ENCODE measurements at places on chromosomes 2 and 18.

GRCh38 chr2:160298960-160299359 is 98.9 kb upstream of the ITGB6 start:
- no peak for DNase-seq

- peak; percentile 72 for DNase-seq
Observed at GRCh38 chr18:76619261-76619620, 124.2 kb upstream of the ZNF516 start.

DNA sequence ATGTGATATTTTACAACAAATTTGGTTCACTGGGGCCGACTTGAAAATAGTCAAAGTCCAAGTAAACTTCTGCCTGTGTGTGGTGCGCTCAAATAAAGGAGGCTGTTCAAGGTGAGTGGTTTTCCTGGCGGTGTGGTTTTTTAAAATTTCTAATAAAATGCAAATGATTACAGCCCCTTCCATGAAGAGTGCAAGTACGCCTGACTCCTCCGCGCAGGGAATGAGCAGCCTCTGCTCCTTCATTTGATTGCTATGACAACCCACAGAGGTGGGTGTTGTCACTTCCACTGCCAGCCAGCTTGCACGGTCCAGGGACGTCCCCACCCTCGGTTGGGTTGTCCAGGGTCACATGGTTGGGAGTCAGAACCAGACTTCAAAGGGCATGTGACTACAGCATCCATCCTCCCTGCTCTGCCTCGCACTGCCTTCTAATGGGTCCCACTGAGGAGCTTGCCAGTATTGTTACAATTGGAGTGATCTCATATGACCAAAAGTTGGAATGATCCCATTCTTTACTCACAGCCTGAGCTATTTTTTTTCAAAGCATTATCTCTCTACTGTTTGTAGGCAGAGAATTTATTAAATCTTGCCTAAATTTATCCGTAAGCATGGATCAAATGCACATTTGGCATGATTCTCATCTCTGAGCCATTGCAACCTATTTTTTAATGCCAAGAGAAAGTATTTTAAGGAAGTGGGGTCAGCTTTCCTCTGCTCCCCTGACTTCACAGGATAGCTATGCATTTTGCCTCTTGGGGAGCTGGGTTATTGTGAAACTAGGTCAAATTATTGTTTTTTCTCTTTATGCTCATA is 121.3 kb downstream of the AGAP1 start:
- DNase-seq, result no peak

DNA sequence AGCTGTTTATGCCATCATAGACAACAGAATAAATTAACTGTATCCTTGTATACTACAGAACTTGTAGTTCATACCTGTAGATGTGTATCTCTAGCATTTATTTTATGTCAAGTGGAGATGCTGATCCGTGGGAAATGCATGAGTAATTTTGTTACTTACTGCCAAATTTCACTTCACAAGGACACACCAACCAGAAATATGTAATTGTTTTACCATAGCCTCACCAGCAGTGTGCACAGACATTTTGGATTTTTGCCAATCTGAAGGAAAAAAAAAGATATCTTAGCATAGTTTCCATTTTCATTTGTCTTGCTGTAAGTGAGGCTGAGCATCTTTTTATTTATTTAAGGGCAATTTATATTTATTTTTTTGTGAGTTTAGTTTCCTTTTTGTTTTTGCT is 265.1 kb upstream of the OSR1 start:
- DNase-seq, result no peak

DNA sequence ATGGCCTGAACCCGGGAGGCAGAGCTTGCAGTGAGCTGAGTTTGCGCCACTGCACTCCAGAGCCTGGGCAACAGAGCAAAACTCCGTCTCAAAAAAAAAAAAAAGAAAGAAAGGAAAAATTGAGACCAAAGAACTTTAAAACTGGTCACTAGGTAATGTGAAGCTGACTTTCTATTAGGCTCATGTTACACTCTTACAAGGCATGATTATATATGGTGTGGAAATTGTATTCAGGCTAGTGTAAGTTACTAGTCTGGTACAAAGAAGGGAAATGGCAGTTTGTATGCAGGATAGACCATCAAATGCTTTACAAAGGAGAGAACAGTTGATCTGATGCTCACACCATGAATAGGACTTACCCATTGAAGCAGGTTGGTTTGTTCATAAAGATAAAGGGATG is 35.4 kb upstream of the ARMC9 start:
- DNase-seq, result peak; percentile 20

GRCh38 chr18:62751341-62751821 is 36.0 kb downstream of the PHLPP1 start:
- no peak for DNase-seq

DNA sequence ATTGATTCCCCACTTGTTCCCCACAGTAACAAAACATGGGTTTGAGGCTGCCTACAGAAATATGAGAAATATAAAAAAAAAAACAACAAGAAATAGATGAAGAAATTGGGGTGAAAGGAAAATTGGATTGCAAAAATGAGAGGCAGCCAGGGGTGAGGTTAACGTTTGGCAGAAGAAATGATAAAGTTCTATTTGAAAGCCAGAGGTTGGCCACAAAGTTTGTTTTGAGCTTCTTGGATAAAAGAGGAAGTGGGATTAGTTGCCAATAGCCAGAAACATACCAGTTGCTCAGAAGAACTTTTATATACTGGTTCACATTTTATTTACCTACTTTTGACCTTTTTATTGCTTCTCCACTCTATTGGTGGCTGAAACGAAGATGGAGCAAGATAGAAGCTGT is 67.5 kb downstream of the FASTKD2 start:
- no peak for DNase-seq

DNA sequence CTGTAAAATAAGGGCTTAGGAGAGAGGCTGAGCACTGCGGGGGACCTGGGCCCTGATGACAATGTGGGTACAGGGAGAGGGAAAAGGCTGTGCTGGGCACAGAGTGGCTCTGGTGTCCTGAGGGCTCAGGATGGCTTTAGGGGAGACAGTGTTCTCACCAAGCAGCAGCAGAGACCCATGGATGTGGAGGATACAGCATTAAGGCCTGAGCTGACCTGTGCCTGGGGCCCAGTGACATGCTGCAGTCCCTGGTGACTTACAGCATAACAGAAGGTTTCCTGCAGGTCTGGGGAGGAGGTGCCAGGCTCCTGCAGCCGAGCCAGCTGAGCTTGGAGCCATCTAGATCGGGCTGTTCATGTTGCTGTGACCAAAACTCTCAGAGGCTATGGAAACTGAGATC is 191.3 kb upstream of the SMAD2 start:
- DNase-seq, result no peak

- no peak for DNase-seq
Observed at GRCh38 chr2:230942920-230943896, 18.2 kb upstream of the GPR55 start.

DNA sequence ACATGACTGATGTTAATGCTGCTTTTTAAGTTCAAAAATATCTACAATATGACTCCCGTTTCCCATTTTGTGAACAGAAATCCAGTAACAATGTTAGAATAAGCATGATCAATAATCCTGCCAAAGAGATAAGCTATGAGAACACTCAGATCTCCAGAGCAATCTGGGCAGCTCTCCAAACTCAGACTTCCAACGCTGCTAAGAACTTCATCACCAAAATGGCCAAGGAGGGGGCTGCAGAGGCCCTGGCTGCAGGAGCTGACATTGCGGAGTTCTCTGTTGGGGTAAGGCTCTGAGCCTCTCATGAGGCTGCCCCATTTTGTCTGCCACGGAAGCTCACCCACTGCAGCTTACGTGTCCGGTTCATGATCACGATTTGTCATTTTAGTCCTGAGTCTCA is 68.4 kb downstream of the UGGT1 start:
- DNase-seq, result no peak

DNA sequence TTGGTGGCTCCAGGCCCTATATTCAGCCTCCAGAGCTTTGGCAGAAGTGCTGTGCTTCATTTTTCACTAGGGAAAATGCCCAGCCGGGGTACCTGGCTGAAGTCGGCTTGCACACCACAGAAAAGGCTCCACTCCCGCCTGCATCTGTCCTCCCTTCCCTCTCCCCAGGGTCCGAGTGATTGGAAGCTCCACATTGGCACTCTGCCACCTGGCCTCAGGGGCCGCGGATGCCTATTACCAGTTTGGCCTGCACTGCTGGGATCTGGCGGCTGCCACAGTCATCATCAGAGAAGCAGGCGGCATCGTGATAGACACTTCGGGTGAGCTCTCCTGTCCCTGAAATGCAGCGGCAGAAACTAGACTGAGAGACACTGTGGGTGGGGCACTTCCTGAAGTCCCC is 47.4 kb downstream of the IMPA2 start:
- no peak for DNase-seq

- peak; percentile 64 for DNase-seq
Observed at GRCh38 chr2:129296806-129297205, 682.7 kb upstream of the RAB6C start.

GRCh38 chr2:105806996-105807395 is 62.3 kb downstream of the NCK2 start:
- no peak for DNase-seq

DNA sequence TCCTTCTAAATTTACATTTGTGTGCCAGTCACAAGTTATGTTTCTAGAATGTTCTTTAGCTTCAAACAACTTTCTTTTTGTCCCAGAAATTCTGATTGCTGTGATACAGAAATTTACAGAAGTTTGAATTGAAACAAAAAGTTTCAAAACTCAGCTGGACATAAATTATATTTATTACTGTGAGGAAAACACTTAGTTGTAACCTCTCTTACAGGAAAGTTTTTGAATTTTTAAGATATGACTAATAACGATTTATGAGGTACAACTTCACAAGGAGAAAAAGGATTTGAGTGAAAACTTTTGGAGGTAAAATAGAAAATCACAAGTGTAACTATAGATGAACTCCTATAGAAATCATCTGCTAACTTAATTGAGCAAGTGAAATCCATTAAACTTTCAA is 205.3 kb downstream of the TMEM247 start:
- DNase-seq, result no peak

- no peak for DNase-seq
Observed at GRCh38 chr18:12944709-12945108, 3.1 kb upstream of the SEH1L start.
